ENCODE measurements at places on chromosomes 4 and X.

DNA sequence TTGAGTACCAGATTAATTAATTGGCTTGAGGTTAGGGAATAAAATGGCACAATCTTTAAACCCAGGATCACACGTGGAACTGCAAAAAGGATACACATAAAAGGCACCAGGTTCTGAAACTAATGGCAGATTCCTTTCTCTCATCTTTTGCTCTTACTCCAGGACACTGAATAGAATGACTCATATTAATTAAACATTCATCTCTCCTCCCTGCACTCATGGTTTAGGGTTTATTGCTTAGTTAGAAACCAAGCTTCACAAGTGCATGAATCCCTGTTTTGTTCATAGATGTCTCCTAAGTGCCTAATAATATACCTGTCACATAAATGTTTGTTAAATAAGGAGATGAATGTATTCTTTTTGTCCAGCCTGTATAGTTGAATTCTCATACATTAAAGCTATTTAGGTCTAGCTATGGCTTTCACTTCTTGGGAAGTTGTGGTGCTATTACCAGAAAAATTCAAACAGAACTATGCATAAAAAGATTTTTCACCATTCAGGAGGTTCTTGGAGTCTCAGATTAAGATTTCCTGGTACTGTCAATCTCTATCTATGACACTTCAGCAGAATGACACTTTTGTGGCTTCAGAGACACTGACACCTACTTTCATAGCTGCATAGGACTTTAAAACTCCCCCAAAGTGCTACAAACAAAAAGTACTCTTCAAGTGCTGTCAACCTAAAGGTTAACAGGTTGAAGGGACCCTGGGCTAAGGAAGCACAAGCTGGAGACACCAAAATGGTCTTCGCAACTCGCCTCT, 7.4 kb downstream of the CORIN start:
- DNase-seq: no peak

DNA sequence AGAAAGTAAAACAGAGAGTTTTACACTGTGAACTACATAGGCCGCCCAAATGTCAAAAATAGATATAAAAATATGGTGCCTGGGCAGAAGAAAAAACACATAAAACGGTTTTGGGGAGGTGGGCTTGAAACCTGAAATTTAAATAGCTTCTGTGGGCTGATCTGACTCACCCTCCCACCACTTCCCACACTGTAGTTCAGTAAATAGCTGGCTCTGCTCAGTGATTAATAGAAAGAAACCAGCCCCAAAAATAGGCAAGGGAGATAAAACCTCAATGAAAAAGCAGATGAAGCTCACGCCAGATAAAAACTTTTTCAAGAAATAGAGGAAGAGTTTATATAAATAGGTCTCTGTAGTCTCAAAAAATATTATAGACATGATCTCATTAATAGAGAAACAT, 13.2 kb upstream of the COX7B2 start:
- no peak for DNase-seq

GRCh38 chr4:41339812-41340809, 83.4 kb downstream of the UCHL1 start:
- DNase-seq: no peak

- DNase-seq: no peak
Measured at GRCh38 chr4:7165874-7166201, 26.5 kb upstream of the SORCS2 start.

GRCh38 chr4:104758574-104758973, 263.9 kb upstream of the CXXC4 start:
- DNase-seq: no peak

DNA sequence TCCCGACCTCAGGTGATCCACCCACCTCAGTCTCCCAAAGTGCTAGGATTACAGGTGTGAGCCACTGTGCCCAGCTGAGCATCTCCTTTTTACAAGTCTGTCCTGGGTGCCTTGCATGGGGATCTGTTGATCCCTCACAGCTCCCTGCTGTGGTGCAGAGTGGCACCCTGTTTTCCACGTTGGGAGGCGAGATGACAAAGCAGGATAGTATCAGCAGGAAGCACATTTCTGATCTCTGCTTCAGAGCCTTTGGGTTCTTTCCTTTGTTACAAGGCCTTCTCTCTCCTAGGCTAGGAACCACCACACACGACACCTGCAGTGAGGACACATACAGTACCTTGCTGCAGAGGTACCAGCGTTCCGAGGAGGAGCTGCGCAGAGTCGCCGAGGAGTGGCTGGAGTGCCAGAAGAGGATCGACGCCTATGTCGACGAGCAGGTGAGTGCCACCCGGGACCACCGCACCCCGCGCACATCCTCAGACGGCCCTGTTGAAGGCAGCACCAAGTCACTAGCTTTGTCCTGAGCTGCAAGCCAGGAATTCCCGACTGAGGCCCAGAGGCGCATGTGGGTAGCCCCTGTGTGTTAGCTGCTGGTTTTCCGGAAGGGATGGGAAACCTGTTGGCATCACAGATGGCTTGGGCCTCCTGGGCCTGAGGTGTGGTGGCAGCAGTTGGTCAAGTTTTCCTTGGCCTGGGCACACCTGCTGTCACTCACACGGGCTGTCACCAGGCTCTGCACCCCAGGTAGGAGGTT, 109.6 kb downstream of the TNIP2 start:
- no peak for DNase-seq

DNA sequence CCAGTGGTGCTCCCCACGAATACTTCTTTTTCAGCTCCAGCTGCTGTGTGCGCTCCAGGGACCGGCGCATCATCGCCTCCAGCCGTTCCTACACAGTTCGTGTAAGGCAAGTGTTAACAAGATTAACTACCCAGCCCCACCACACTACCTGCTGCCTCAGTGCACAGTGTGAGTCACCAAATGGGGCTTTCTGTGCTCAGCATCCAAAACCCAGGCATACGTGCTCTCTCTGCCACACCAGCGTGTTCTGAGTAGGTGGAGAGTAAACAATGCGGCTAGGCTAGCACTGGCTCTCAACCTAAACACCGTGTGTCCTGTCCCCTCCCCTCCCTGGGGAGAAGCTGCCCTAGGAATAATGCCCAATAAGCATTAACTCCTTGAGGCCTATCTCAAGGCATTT, 60.0 kb downstream of the MAP7D2 start:
- DNase-seq: no peak

GRCh38 chr4:140098455-140099160, 55.4 kb downstream of the MAML3 start:
- no peak for DNase-seq

DNA sequence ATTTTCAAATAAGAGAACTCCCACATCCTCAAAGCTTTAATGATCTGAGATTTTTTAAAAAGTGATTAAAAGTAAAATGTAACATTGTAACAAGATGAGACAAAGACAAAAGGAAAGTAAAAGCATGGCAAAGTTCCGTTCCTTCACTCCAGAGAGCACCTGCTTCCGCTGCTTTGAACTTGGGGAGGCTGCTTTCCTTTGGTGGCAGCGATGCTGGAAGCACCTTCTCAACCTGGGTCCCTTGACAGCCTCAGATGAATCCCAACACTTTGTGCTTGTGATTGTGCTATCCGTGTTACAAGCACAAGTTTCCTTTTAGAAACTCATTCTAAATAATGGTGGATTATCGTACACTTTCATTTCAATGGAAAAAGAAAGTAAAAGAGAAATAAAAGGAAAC, 59.7 kb downstream of the HADH start:
- DNase-seq: no peak

DNA sequence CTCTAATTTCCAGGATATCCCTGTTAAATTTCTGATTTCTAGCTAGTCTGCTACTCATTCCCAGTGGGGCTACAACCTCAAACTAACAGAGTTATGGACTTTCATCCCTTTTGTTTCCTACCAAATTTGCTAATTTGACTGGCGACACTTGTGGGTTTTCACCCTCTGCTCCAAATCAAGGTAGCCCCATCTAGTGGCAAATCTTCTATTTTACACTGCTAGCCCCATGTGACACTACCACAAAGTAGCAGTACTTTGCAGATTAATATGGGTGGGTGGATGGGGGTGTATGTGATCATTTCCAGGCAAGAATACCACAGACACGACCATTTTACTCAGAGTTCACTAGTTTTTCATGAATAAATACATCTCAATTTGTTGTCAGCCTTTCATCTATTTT, 150.3 kb downstream of the MSL3 start:
- DNase-seq: peak; percentile 0

DNA sequence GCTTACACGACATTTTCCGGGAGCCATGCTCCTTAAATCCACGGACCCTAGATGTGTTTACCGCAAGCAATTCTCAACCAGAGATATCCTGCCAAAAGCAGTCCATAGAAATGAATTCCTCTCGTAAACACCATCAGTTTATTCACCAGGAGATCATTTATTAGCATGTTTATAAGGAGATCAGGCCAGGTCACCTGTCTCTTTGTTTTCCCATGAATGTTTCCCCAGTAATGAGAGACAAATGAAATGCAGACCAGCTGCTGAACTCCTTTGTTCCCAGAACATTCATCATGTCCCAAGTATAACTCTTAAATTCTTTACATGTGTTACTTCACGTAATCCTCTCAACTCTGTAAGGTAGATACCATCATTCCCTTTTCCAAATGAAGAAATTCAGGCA, 137.1 kb downstream of the DDX53 start:
- DNase-seq: no peak

GRCh38 chrX:104913348-104913747, 307.1 kb downstream of the TEX13A start:
- no peak for DNase-seq

DNA sequence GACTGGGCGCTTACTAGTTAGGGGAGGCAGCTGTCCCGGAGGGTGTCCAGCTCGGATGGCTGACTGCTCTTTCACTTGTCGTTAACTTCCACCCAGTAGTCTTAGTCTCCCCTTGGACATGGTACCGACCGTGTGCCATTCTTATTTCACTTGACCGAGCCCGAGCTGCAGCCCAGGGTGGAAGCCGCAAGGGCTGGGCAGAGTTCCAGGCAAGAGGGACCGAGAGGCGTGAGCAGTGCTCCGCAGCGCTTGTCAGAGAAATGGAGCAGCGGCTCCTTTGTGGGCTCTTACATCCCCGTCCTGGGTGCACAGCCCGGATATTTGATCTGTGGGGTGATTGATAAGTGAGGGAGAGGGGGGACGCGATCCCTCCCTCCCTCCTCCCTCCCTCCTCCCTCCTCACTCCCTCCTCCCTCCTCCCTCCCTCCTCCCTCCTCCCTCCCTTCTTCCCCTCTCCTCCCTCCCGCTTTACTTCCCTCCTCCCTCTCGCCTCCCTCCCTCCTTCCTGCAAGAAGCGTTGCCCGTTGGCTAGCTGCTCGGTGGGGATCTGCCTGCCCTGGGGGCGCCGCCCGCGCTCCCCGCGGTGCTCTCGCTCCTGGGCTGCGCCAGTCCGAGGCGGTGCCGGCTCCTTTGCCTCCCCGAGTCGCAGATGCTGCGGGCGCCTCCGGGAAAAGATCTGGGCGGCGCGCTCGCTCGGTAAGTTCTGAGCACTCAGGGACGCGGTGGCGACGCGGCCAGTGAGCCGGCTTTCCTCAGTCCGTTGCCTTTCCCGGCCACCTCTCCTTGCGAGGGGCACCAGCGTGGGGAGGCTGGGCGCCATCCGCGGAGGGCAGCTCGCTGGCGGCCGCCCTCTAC, at the start of gene SLITRK2:
Gene SLITRK2, plus strand, starts transcription at position 499 of the 855 bp plus-strand sequence. CDS start 4,597 bp downstream, outside the sequence.
- DNase-seq: no peak

- DNase-seq: no peak
Measured at GRCh38 chr4:77801260-77801608, 17.9 kb downstream of the CNOT6L start.

DNA sequence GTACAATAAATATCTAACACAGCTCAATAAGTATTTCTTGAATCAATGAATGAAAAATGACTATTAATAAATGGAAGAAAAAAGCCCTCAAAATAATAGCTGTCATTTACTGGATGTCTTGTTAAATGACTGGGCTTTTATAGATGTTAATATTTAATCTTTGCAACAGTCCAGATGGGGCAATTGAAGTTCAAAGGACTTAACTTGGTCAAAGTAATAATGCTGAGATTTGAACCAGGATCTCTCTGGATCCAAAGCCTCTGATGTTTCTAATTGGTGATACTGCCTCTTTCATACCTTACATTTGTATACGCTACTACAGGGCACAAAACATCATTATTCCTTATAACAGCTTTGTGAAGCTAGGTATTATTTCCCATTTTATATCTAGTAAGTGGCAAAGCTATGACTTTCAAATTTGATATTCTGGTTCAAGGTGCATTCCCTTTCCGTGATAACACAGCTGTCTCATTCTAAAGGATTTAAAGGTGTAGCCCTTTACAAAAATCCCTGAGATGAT, 72.6 kb downstream of the DCK start:
- DNase-seq: no peak

- peak; percentile 22 for DNase-seq
Measured at GRCh38 chrX:69093960-69094871, 71.0 kb downstream of the PJA1 start.

GRCh38 chr4:129545599-129546278, 449.8 kb downstream of the C4orf33 start:
- DNase-seq: no peak

DNA sequence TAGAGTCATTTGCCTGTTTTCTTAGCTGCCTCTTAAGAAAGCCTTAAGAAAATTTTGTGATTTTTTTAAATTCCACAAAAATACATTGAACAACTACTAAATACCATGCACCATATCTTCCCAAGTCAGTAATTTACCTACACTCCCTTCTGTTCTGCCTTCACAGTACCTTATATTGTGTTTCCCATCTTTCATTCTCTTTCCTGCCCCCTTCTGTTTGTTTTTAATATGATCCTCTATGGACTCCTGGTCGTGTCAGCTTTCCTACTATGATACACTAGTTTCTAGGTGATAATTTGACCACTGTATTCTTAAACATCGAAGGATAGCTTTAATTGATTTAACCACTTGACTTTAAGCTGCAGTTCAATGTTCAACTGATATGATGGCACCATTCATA, 297.7 kb upstream of the HAND2 start:
- no peak for DNase-seq

Data from GM18507 (cell line).